ENCODE measurements at places on chromosomes 16 and 17. TPM values are rescaled to one million over a fixed set of nuclear protein-coding genes. Genes with fewer than 3 reads are reported as not detected.

The SNX11 gene
- total RNA-seq = 27.5 TPM

The AIPL1 gene
- total RNA-seq = not detected

The FGF11 gene
- 1.4 TPM for total RNA-seq

The DHRS7C gene
- total RNA-seq = not detected

The CPHXL2 gene
- not detected for total RNA-seq

The MFAP4 gene
- total RNA-seq = not detected

The HOXB3 gene
- 9.3 TPM for total RNA-seq

The RRN3 gene
- 41.3 TPM for total RNA-seq

The GPR142 gene
- not detected for total RNA-seq

The NTN1 gene
- 0.46 TPM for total RNA-seq

The NEUROD2 gene
- total RNA-seq = not detected

The PYDC1 gene
- total RNA-seq = not detected

The PLCG2 gene
- 3.9 TPM for total RNA-seq

The TMC5 gene
- total RNA-seq = 6.1 TPM

The HASPIN gene
- total RNA-seq = 14.0 TPM
